Smooth muscle cell of trachea (primary cell): ENCODE measurements at places on chromosomes 3 and 15. TPM values are rescaled to one million over a fixed set of nuclear protein-coding genes. Genes with fewer than 3 reads are reported as not detected.

Gene ZIC1
- not detected in 2 replicates for total RNA-seq

Gene ACTC1
- not detected in 2 replicates for total RNA-seq

Gene CRYGS
- total RNA-seq = 0.83 and 2.0 TPM in 2 replicates

Gene EPB42
- total RNA-seq = not detected in 2 replicates

Gene FOXL2
- not detected in 2 replicates for total RNA-seq

Gene CCR1
- total RNA-seq = 4.5 and 7.6 TPM in 2 replicates

Gene TPRG1
- 0.15 and 0.17 TPM in 2 replicates for total RNA-seq

Gene SERPINI1
- 4.5 TPM in 2 replicates for total RNA-seq

Gene CIB2
- total RNA-seq = 1.3 and 2.3 TPM in 2 replicates

Gene STRIT1
- not detected in 2 replicates for total RNA-seq

Gene TMEM44
- 13.8 and 15.7 TPM in 2 replicates for total RNA-seq

Gene IL5RA
- not detected in 2 replicates for total RNA-seq

Gene SPRED1
- total RNA-seq = 49.6 and 50.5 TPM in 2 replicates

Gene IGSF11
- total RNA-seq = 0.44 TPM in 1 of 2 replicates, not detected in the other

Gene AADACL2
- not detected in 2 replicates for total RNA-seq

Gene DNAJA4
- 3.1 and 3.6 TPM in 2 replicates for total RNA-seq

Gene SEMA3F
- total RNA-seq = 7.4 and 7.6 TPM in 2 replicates

Gene MITF
- total RNA-seq = 13.4 and 30.1 TPM in 2 replicates

Gene CNOT10
- 17.9 and 24.7 TPM in 2 replicates for total RNA-seq

Gene SLCO2A1
- not detected in 2 replicates for total RNA-seq

Gene TMC3
- not detected in 2 replicates for total RNA-seq

Gene SCAANT1
- total RNA-seq = not detected in 2 replicates

Gene CFAP91
- 0.33 and 0.44 TPM in 2 replicates for total RNA-seq

Gene FBXL2
- total RNA-seq = 20.2 and 25.2 TPM in 2 replicates

Gene SI
- not detected in 2 replicates for total RNA-seq
